Activated T-cell treated with anti-CD3 and anti-CD28 coated beads for 1 hour (primary cell): ENCODE measurements at places on chromosomes 6 and 20.

DNA sequence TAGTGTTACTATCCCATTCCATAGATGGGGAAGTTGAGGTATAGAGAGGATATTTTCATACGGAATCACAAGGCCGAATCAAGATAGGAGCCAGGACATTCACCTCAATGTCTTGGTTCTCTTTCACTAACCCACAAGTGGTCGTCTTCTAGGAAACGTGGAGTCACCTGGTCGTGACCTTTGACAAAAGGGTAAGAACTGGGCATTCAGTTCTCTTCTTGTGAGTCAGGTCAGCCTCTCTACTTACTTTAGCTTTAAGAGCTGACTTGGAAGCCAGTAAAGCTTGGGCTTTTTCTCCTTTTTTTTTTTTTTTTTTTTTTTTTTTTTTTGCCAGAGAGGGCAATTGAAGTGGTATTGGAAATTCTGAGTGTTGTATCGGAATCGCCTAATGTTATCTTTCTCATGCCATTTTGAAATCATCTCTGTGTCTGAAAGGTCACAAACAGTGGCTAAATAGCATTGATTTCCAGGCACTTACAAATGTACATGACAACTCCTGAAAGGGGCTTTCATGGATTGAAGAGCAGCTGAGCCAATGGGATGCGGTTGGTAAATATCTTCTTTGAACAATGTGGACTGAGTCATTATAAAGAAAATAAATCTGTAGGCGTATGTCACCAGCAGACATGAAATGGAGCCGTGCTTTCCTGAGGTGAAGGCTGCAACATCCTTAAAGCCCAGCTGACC lies 356.9 kb downstream of the KIF16B start:
- no peak for DNase-seq

- DNase-seq: no peak
Observed at GRCh38 chr6:76609160-76609559, 536.7 kb upstream of the IMPG1 start.

DNA sequence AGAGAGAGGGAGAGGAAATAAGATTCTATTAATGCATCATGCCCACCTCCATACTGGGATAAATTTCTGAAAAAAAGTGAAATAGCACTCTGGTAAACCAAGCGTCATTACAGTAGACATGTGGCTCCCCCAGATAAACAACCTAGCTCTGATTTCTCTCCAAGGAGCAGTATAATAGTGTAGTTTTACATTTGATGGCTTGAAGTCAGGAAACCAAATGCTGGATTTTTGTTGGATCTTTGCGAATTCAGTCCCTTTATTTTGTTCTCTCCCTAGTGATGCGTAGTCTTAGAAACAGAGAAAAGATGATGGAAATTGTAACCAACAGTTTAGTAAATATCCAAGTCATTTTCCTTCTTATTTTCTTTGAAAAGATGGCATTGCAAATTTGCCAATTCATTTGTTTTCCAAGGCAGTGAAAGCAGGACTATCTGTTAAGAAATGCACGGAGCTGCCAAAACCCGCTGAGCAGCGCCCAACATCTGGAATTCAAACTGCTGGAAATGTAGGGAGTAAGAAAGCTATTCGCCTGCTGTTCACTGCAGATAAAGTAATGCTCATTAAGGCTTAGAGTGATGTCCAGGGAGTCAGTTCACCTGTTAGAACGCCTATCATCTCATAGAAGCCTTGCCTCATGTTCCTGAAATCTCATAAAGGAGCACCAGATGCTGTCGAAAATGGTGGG lies 85.7 kb upstream of the DOK5 start:
- DNase-seq: no peak

GRCh38 chr20:11012975-11013374 lies 339.2 kb upstream of the JAG1 start:
- no peak for DNase-seq

- DNase-seq: no peak
Observed at GRCh38 chr20:29878281-29878741, 1379.2 kb upstream of the DEFB115 start.

GRCh38 chr20:25863536-25864325 lies 167.1 kb upstream of the ZNF337 start:
- no peak for DNase-seq

- DNase-seq: no peak
Observed at GRCh38 chr6:3137057-3137777, 18.7 kb downstream of the BPHL start.

DNA sequence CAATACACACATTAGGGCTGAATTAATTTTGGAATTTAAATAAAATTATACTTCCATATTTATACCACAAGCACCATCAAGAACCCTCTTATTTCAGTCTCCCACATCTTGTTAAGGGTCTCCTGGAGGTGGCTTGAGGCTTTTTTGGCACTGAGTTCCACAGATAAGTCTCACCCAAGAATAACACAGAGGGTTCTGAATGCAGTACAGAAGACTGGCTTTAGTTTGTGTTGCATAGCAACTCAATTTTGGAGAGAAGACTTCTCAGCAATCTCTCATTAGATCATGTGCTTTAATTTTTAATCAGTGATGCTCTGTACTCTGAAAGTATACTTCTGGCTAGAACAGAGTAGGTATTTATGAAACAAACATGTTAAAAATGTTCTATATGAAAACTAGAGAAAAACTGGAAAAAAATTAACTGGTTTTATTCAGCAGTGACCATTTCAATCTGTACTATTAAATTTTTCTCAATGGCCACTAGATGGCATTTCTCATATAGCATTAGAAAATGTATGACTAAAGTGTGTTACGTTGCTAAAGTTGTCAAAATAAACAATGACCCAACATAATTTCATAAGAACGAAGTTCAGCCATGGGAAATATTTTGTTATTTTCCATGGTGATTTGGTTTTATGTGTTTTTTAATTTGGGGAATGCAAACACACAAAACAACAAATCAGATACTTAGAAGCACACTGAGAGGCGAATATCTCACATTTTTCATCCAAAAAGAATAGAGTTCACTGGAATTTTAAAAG lies 32.7 kb upstream of the MAP7 start:
- DNase-seq: no peak

DNA sequence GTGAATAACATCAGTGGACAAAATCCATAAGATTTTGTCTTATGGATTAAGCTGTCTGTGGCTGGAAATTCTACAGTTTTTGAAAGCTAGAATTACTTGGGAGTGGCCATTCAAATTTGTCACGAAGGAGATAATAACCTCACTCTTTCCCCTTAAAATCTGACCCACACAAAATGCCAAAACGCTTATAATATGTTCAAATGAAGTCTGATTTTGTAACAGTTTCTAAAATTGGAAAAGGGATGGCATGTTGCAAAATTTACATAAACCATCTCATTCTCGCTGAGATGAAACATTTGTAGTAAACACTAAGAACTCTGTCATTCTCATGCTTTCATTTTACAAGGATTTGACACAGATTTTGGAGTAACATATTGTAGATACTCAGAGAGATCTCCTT lies 112.7 kb downstream of the GJA1 start:
- no peak for DNase-seq

DNA sequence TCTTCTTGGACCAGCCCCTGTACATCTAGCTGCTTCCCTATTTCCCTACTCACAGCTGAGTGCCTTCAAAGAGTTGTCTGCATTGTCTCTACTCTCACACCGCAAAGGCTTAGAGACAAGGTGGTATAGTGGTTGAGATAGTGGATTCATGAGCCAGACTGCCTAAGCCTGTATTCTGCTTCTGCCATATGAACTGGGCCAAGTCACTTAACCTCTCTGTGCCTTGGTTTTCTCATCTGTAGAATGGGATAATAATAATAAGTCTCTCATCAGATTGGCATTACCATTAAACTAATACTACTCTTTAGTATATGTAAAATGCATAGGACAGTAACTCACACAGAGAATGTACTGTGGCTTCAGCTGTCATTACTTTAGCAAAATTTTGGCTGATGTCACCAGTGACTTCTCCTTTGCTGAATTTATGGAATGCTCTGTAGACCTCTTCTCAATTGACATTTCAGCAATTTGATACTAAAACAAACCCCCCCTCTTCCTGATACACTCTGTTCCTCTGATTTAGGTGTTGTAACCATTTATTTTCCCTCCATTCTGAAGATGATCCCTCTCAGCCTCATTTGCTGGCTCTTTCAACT lies 156.1 kb downstream of the ADAT2 start:
- no peak for DNase-seq

GRCh38 chr20:37627060-37627766 lies 66.6 kb upstream of the CTNNBL1 start:
- DNase-seq: no peak

DNA sequence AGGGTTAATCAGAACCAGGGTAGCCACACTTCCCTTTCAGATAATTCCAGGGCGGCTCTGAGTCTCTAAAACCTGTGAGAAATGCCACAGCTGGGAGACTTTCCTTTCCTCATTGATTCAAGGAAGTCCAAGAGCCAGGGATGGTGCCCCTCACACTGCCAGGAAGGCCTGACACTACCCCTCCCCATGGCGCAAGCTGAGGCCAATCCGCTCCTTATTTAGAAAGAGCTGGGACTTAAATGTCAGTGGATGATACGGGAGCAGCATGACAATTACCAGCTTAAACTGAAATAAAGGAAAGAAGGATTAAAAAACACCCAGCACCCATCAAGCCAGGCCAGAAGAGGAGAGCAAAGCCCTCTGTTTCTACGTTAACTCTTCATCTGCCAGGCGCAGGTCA lies 244.4 kb downstream of the LRFN2 start:
- DNase-seq: no peak

GRCh38 chr6:113856625-113857555 lies at the start of gene MARCKS:
Gene MARCKS (plus strand): TSS chr6:113857345. CDS start chr6:113857746, 401 bp downstream.
- DNase-seq: no peak

GRCh38 chr6:74130641-74131040 lies 434.6 kb downstream of the CD109 start:
- DNase-seq: no peak

DNA sequence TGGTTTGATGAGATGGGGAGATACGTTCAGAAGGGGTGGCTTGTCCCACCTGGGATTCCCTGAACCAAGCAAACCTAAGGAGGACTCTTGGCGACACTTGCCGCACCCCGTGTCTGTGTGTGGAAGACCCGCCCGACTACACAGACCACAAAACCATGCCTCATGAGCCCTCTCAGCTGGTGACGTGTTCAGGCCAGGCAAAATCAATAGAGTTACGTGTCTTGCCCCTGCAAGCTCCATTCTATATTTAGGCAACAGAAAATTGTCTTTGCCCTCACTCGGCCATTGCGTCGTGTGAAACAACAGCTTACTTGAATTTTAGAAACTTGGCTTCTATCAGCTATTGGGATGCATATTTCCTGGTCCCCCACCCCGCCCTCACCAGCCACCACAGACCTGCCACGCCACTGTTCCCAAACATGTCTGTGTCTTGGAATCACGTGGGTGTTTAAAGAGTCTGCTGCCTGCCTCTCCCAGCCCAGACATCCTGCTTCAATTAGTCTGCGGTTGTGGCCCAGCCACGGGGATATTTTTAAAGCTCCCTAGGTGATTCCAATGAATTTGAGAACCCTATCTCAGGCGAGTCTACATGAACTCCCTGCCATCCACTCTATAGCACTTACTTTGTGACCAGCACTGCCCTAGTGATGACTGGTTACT lies 279.2 kb upstream of the EXOC2 start:
- no peak for DNase-seq

GRCh38 chr20:63035603-63036185 lies 28.9 kb upstream of the BHLHE23 start:
- DNase-seq: no peak

- DNase-seq: no peak
Observed at GRCh38 chr6:124825564-124825963, 136.7 kb upstream of the RNF217 start.

GRCh38 chr6:20404641-20405032 lies 3.0 kb downstream of the E2F3 start:
- DNase-seq: peak; percentile 53

DNA sequence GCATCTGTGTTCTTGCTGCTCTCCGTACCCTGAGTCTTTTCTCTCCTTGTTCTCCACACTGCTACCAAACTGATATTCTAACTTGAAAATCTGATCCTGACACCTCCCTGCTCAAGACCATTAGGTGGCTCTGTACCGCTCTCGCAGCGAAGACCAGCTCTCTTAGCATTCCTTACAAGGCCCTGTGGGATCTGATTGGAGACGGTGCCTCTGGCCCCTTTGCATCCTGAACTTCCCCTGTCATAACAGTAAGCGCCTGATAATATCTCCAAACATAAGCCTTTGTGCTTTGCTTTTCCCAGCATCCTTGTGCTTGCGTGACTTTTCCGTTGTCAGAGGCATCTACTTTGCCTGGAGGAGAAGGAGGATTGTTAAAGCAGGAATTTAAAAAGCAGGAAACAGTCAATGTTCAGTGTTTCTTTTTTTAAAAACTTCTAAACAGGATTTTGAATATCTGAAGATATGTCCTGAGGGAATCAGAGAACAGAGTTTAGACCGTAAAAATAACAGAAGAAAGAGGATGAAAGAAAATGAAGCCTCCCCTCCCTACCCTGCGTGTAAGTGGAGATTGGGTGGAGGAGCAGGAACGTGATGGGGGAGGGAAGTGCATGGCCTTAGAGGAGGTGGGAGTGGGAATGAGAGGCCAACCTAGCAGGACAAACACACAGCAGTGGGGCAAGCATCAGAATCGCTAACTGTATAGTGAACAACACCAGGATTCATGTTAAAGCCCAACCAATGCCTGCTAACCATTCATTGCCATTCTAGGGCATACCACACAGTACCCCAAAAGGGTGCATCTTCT lies 89.2 kb upstream of the STMND1 start:
- DNase-seq: no peak

DNA sequence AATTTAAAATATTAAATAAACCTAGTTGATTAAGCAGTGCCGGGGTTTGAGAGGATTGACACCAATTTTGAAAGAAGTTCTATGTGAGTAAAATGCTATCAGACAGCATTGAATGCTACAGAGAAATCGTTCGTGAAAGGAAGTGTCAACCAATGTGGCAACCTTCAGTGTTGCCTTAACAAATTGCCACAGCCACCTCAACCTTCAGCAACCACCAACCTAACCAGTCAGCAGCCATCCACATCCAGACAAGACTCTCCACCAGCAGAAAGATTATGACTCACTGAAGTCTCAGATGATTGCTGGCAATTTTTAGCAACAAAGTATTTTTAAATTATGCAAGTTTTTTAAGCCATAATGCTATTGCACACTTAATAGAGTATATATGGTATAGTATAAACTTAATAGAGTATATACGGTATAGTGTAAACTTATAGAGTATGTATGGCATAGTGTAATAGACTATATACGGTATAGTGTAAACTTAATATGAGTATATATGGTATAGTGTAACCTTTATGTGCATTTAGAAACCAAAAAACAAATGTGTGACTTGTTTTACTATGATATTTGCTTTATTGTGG lies 65.3 kb upstream of the ID4 start:
- no peak for DNase-seq
